ENCODE measurements at places on chromosomes 3 and 15. TPM values are rescaled to one million over a fixed set of nuclear protein-coding genes. Genes with fewer than 3 reads are reported as not detected.

The SLCO2A1 gene
- total RNA-seq, result under 0.01 TPM

The GNAT1 gene
- not detected for total RNA-seq

The AGTR1 gene
- 0.79 TPM for total RNA-seq

The RHCG gene
- 0.11 TPM for total RNA-seq

The CCR3 gene
- total RNA-seq, result 0.33 TPM

The GXYLT2 gene
- total RNA-seq, result 0.65 TPM

The LRRC49 gene
- total RNA-seq, result 6.7 TPM

The HYAL1 gene
- 4.2 TPM for total RNA-seq

The GOLGA6D gene
- total RNA-seq, result not detected

The SACM1L gene
- total RNA-seq, result 30.4 TPM

The MASP1 gene
- under 0.01 TPM for total RNA-seq

The PLCH1 gene
- total RNA-seq, result not detected

The FRMD5 gene
- total RNA-seq, result 2.3 TPM

The CCK gene
- total RNA-seq, result not detected

The DNAJB8 gene
- not detected for total RNA-seq

The LMAN1L gene
- 0.11 TPM for total RNA-seq

The SLC9C1 gene
- total RNA-seq, result not detected

The TMCO5A gene
- not detected for total RNA-seq

The LDHAL6B gene
- total RNA-seq, result not detected

The BFSP2 gene
- not detected for total RNA-seq

The ZNF717 gene
- total RNA-seq, result 11.8 TPM

The GOLGA6B gene
- total RNA-seq, result not detected

All from placental epithelial cell (primary cell).